Activated T-helper 1 cell treated with anti-CD3 and anti-CD28 coated beads, Interleukin-2, amount 50 U/mL, for 16 hours (primary cell): ENCODE measurements at places on chromosomes 7 and 10.

DNA sequence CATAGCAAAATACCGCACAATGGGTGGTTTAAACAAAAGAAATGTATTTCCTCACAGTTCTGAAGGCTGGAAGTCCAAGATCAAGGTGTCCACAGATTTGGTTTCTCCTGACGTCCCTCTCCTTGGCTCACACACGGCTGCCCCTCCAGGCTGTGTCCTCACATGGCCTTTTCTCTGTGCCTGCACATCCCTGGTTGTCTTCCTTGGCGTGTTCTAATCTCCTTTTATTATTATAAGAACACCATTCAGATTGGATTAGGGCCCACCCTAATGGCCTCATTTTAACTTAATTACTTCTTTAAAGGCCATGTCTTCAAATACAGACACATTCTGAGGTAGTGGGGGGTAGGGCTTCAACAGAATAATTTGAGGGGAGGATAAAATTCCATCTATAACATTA lies 87.9 kb downstream of the FZD1 start:
- DNase-seq, result no peak

DNA sequence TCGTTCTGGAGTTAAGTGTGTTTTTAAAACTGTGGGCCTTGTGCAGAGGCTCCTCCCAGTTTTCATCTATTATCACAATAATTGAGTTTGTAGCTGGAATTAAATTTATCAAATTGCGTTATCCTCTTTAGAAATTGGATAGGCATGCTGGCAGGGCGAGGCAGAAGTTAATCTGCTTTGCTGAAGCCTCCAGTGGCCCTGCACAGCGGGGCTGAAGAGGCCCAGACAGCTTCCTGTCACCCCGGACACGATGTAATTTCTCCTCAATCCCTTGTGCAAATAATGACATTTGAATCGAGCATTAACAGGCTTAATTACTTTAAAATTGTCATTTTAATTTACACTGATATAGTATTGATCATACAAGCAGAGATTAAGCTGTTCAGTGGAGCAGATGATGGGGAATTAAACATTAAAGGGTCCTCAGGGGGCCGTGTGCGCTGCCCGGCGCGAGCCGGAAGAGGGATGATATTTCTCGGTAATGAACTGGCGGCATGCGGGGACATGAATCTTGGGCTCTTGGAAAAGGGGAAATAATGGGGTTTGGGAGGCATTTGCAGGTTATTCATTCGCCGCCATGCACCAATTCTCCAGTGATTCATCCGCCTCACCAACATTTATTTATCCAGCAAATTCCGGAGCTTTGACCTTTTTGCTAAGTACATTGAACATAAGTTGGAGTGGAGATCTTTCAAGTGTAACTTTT lies 118.5 kb downstream of the NKX6-2 start:
- no peak for DNase-seq

DNA sequence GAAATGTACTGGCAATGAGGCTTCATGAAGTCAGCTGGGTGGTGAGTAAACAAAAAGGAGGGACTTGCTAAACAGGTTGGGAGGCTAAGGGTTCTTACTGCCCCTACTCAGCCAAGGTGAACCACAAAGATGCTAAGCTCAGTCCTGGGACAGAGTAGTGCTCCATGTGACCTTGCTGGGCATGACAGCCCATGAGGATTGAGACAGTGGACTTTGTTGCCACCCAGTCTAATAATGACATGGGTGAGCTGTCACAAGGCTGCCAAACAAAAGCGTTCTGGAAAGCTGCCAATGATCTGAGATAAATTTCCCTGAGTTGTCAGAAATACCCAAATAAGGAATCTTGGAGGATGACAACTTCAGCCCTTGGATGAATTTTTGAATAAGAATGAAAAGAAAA lies 75.2 kb downstream of the CLEC2L start:
- DNase-seq, result no peak

- DNase-seq, result no peak
Measured at GRCh38 chr7:25846722-25847121, 305.3 kb upstream of the NFE2L3 start.

DNA sequence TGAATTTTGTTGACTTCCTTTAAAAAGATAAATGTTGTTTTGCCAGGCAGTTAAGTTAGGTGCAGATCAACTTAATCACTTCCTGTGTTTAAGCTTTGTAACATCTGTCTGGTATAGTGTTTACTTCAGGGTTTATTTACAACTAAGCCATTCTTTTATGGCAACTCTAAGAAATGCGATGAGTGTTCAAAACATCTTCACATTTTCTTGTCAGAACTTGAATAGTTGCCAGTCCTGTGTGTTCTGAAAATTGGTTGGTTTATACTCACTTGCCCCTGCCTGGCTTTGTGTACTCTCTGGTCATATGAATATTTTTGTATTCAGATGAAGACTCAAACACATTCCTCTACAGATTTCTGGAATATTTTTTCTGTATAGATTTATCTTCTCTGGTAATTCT lies 327.2 kb downstream of the MDFIC start:
- no peak for DNase-seq

- DNase-seq, result no peak
Measured at GRCh38 chr10:107616031-107616430, 451.5 kb upstream of the SORCS1 start.

- no peak for DNase-seq
Measured at GRCh38 chr10:48511066-48511874, 93.6 kb downstream of the ARHGAP22 start.

DNA sequence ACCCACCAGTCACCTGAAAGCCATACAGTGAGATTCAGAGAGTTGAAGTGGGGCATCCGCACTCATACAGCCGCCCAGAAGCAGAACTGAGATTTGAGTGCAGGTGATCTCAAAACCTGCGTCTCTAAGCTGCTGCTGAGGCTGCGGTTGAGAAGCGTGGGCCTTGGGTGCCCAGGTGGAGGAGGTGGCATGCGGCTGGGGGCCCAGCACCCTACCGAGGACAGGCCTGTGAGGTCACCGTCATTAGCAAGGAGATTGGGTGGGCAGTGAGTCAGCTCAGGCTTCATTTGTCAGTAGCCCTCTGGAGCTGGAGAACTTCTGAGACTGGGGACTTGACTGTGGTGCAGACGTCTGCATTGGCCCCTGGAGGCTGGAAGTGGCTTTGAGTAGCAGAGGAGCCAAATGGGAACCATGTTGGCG lies 29.8 kb downstream of the ZMIZ1 start:
- DNase-seq, result no peak

- no peak for DNase-seq
Measured at GRCh38 chr10:24718031-24718855, 5.4 kb downstream of the ARHGAP21 start.

GRCh38 chr10:47310090-47310505 lies 10.1 kb downstream of the GDF10 start:
- no peak for DNase-seq

DNA sequence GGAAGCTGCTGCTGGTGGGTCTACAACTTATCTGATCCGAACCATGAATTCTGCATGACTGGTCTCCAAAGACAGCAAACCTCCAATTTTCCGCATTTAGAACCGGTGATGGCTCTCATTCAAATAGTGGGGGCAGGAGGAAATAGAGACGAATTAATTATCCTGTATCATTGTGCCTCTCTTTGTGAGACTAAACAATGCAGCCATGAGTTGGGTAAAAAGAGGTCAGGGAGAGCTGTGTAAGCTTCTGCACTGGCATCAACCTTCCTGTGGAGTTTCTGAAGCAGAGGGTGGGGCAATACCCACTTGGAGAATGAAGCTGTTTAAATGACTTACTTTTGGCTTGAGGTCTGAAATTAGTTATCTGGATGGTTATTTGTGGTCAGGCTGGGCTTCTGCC lies 266.4 kb downstream of the SORCS3 start:
- DNase-seq, result no peak

GRCh38 chr10:71782917-71783490 lies 9.7 kb upstream of the VSIR start:
- no peak for DNase-seq

- DNase-seq, result no peak
Measured at GRCh38 chr7:26673271-26673670, 191.1 kb downstream of the SKAP2 start.

DNA sequence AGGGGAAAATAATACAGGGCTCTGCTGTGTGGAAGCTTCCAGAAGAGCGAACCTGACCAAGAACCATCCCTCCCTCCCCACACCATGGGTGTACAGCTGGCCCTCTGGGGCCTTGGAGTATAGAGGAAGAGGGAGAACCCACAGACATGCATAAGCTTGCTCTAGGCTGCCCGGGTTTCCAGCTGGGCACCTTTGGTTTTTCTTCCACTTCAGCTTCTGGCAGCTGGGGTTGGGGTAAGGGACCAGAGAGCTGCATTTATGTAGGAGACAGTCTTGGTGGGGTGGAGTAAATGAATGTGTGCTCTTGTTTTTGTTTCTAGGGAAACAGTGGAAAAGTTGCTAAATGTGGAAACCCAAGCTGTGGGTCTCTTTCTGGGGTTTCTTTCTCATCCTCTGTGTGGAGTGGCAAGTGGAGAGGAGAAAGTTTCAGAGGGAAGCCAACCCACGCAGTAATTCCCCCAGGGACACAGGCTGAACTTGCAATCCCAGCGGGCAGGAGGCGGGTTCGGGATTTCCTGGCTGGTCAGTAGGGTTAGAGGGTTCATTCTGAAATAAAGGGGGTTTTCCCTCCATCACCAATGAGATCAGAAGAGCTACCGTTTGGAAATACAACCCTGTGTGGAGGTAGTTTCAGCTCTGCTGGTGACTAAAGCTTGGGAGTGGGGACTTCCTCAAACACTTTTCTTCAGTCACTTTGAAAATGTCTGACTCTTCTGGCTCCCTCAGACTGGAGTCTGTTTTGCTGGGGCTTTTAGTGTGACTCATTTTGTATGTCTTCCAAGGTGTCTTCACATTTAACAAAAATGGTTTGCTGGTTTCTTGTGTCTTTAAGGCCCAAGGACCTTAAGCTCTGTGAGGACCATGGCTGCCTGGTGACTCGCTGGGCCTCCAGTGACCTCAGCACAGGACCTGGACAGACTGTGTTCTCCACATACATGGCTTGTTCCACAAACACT lies 22.2 kb upstream of the SRGN start:
- no peak for DNase-seq

GRCh38 chr7:137591421-137591837 lies 247.9 kb upstream of the PTN start:
- DNase-seq, result no peak

DNA sequence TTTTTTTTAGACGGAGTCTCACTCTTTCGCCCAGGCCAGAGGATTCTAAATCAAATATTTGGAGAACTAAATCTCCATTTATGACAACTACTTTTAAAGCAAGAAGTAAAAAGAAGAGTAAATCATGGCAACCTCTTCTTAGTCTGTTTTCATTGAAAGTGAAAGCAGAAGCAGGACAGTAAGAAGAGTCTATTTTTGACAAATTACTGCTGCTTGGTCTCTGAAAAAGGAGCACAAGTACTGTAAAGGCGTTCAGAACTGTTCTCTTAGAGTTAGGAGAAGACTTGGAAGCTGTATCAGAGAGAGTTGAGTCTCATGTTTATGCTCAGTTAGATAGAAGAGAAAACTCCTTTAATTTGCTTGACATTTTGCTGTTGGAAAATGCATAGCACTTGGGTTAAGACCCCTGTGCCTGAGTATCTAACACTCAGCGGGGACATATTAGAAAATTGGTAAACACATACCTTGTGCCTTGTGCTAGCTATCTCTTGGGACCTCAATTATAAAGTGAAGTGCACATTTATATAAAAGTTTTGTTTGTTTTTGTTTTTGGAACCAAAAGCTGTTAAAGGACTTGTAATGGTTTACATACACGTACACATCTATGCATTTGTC lies 433.0 kb downstream of the ANKRD7 start:
- DNase-seq, result no peak

- no peak for DNase-seq
Measured at GRCh38 chr10:118871244-118871865, 116.6 kb upstream of the CACUL1 start.
